Bronchial smooth muscle cell (primary cell): ENCODE measurements at places on chromosomes 11 and 22. TPM values are rescaled to one million over a fixed set of nuclear protein-coding genes. Genes with fewer than 3 reads are reported as not detected.

Gene OR8G5
- not detected in 2 replicates for total RNA-seq

Gene GRIK4
- 0.16 and 1.0 TPM in 2 replicates for total RNA-seq

Gene SPDYC
- not detected in 2 replicates for total RNA-seq

Gene KCNJ11
- not detected in 2 replicates for total RNA-seq

Gene CAPN5
- total RNA-seq: 26.0 and 30.4 TPM in 2 replicates

Gene WNT11
- 0.63 TPM in 1 of 2 replicates, not detected in the other for total RNA-seq

Gene CXCR5
- not detected in 2 replicates for total RNA-seq

Gene AGBL2
- total RNA-seq: 1.1 and 3.7 TPM in 2 replicates

Gene SAA2
- total RNA-seq: 0.16 TPM in 1 of 2 replicates, not detected in the other

Gene KCNQ1
- not detected in 2 replicates for total RNA-seq

Gene OR10D3
- total RNA-seq: not detected in 2 replicates

Gene C22orf31
- total RNA-seq: not detected in 2 replicates

Gene CASP4
- total RNA-seq: 94.9 and 107 TPM in 2 replicates

Gene OR52I2
- not detected in 2 replicates for total RNA-seq

Gene UCP3
- total RNA-seq: 0.09 and 0.16 TPM in 2 replicates

Gene GGT1
- 0.69 and 0.95 TPM in 2 replicates for total RNA-seq

Gene LINC01488
- total RNA-seq: not detected in 2 replicates

Gene OR8D1
- total RNA-seq: under 0.01 TPM in 1 of 2 replicates, not detected in the other

Gene FJX1
- total RNA-seq: 3.8 and 4.6 TPM in 2 replicates

Gene SCO2
- 2.6 and 2.8 TPM in 2 replicates for total RNA-seq

Gene TECTA
- total RNA-seq: 0.47 and 1.0 TPM in 2 replicates
